ENCODE measurements at places on chromosomes 13 and 19.

DNA sequence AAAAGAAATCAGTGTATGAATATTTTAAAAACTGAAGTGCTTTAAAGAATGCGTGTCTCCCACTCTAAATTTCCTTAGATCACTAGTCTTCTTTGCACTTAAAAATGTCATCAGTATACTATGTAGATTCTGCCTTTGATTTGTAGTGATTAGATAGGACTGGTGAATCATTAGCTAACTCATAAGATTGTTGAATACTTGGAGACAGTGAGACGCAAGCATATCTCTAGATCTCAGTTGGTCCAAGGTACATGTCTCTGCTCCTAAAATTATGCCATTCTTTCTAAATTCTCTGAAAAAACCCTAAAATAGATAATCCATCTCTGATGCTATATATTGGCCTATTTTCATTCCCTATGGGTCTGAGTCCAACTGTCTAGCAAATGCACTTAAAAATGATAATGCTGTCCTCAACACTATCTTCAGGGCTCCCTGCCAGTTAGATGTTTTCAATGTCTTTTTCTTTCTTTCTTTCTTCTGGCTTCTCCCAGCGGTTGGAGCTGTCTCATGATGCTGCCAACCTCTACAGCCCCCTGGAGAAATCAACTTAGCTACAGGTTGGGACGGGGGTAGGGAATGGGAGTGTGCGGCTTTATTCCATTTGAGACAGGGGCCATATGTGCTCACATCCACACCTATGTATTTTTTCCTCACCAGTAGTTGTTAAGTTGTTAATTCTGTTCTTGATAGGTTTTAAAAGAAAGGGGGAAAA is 301.0 kb downstream of the NDFIP2 start:
- DNase-seq, result no peak

GRCh38 chr19:5665781-5666513 is 14.4 kb downstream of the MICOS13 start:
- DNase-seq, result no peak

GRCh38 chr13:42409075-42409474 is 137.1 kb downstream of the AKAP11 start:
- no peak for DNase-seq

GRCh38 chr13:59750860-59751259 is 412.9 kb downstream of the DIAPH3 start:
- DNase-seq, result no peak

DNA sequence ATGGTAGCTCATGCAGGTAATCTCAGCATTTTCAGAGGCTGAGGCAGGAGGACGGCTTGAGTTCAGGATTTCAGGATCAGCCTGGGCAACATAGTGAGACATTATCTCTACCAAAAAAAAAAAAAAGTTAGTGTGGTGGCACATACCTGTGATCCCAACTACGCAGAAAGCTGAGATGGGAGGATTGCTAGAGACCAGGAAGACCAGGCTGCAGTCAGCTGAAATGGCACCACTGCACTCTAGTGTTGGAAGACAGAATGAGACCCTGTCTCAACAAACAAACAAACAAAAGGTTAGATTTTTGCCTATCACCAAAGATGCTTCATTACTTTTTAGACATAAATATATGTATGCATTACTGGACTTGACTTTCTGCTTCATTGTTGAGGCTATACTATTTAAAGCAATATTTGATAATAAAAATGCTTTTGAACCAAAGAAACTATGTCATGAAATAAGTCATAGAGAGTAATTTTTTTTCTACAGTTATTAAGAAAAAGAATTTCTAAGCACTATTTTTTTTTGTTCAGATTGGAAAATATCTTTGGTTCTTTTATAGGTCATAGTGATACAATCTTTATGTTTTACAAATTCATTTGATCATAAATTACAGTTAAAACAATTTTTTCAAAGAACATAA is 1180.1 kb upstream of the ATXN8OS start:
- no peak for DNase-seq

GRCh38 chr13:22114630-22115311 is 443.9 kb downstream of the FGF9 start:
- DNase-seq, result peak; percentile 81

- DNase-seq, result no peak
These were observed at the start of gene KMT2B for GRCh38 chr19:35717665-35718344. Gene KMT2B, plus strand, starts transcription at chr19:35718003. Its CDS starts 16 bp downstream, at chr19:35718019.

GRCh38 chr19:2663920-2664571 is 38.4 kb downstream of the GNG7 start:
- DNase-seq, result peak; percentile 82

DNA sequence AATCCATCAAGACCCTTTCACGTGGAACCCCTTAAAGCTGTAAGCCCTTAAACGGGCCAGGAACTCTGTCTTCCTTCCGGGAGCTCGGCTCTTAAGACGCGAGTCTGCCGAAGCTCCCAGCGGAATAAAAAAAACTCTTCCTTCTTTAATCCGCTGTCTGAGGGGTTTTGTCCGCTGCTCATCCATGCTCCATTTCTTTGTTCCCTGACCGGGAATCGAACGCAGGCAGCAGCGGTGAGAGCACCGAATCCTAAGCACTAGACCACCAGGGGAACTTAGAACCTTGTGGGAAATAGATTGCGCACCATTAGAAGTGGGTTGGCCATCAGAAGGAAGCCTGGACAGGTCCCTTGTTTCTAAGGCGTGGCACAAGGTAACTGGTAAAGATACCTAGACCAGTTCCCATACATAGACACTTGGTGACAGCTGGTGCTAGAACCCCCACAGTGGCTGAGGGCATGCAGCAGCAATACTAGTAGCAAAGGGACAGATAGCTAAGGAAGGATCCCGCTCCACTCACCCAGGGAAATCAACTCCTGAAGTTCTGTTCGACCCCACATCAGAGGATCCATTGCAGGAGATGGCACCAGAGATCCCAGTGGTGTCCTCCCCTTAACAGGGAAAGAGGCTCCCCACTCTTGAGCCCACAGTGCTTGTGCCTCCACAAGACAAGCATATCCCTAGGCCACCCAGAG is 1.5 kb upstream of the RGCC start:
- DNase-seq, result no peak

DNA sequence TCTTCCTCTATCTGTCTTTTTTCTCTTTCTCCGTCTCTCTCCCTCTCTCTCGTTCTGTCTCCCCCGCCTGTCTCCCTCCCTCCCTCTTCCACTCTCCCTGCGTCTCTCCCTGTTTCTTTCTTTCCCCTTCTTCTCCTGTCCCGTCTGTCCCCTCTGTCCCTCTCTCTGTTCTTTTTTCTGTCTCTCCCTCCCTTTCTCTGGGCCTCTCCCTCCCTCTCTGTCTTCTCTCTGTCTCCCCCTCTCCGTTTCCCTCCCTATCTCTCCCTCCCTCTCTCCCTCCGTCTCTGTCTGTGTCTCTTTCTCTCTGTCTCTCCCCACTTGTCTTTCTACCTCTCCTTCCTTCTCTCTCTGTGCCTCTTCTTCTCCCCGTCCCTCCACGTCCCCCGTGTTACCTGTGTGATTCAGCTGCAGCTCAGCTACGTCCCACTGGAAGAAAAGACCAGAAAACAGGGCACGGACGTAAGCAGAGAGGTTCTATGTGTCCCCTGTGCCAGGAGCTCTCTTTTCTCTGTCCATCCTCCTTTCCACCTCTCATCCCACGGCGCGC is 1.2 kb downstream of the CD70 start:
- DNase-seq, result no peak

DNA sequence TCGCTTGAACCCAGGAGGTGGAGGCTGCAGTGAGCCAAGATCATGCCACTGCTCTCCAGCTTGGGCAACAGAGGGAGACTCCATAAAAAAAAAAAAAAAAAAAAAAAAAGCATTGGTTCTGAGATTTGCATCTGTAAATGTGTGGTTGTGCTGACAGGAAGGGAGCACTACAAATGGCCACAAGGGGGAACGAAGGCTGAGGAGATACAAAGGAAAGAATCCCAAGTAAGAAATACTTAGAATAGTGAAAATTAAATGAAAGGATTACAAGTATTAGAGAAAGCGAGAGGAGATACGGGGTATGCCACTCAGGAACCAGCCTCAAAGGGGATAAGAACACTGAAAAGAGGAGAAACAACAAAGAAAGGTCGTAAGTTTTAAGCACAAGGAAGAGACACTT is 284.9 kb downstream of the KLF12 start:
- peak; percentile 33 for DNase-seq

DNA sequence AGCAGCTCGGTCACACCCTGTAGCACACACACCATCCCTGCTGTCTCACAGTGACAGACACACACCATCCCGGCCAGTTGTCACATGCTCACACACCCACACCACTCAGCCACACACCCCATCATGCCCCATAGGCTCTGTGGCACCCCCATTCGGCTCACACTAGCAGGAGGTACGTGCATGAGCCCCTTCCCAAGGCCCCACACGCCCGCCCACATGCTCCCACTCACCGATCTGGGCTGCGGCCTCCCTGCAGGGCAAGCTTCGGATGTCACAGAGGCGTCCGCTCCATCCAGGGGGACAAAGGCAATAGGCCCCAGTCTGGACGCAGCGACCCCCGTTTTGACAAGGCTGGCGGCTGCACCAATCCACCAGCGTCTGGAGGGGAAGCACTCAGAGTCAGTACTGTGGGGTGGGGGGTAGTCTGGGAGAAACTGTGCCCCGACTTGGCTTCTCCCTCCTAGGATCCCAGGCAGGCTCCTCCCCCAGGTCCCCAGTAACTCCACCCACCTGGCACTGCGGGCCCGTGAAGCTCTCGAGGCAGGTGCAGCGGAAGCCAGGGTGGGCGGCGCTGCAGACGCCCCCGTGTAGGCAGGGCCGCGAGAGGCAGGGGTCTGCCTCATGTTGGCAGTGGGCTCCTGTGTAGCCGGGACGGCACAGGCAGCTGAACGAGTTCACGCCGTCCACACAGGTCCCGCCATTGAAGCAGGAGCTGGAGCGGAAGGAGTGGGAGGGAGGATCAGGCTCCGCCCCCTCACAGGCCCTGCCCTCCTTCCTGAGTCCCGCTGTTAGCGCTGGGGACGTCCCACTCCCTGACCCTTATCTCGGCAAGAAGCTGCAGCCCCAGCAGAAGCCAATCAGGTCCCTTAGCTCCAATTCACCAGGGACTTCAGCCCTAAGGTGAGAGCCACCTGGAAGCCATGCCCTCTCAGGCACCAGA is 20.1 kb downstream of the NOTCH3 start:
- DNase-seq, result no peak

DNA sequence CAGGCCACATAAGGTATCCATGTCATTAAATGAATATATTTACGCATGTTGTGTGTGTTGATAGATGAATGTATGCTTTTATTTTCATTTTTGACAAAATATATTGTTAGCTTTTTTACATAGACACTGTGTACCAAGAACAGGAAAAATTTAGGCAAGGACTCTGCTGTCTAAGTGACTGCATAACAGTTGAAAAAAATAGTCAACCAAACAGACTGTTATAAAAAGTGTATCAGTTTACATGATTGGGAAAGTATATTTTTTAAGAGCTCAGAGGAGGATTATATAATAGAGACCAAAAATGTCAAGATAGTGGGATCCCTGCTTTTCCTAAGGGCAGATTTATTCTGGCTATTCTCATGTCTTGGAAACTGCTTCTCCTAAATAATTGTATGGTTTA is 858.0 kb downstream of the SLITRK1 start:
- no peak for DNase-seq

DNA sequence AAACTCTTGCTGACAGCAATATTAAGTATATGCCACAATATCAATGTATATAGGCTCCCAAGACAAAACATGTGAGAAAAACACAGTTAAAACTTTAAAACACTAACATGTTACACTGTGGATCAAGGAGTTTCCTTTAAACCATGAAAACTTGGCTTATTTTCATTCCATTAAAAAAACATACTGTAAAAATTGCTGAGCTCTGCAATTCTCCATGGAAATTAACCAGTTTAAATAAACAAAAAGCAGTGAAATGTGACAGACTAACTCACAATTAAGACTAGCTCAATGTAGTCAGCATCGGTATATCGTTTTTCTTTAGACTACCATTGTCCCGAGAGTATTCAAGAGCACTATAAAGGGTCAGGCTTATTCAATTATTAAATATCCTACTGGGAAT is 930.5 kb upstream of the SLITRK1 start:
- DNase-seq, result no peak

DNA sequence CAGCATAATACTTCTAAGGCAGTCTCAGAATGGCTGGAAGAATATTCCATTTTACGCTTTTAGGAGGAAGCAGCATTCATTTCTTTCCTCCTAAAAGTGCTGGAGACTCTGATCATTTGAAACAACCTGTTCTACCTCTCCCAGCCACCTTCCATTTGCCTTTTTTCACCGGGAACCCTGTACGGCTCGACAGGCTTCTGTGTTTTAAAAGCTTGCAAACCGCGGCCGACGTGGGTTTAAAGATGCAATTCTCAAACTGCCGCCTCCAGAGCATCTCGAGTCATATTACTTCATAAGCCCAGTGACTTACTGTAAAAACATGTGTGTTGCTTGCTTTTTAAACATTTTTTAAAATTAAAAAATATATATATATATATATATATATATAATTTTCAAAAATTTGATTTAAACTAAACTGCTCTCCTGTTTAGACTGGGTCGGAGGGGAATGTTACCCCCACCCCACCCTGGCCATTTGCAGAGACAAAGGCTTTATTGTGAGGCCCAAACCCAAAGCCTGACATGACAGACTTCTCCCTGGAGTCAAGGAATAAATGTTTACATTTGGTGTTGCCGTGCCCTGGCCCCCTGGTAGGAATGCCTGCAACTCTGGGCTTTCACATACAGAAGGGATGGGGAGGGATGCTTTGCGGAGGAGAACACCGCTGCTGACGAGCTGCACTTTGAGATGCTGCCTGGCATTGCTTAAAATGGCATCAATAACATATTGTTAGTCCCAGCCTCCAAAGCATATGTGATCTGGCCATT is 30.4 kb downstream of the ZNF536 start:
- DNase-seq, result no peak

- no peak for DNase-seq
These were observed 1.3 kb upstream of the LAMP1 start for GRCh38 chr13:113295776-113296175.

GRCh38 chr13:23999424-23999823 is 102.1 kb upstream of the C1QTNF9B start:
- DNase-seq, result no peak

- no peak for DNase-seq
These were observed 10.8 kb upstream of the CCDC97 start for GRCh38 chr19:41299046-41299754.

DNA sequence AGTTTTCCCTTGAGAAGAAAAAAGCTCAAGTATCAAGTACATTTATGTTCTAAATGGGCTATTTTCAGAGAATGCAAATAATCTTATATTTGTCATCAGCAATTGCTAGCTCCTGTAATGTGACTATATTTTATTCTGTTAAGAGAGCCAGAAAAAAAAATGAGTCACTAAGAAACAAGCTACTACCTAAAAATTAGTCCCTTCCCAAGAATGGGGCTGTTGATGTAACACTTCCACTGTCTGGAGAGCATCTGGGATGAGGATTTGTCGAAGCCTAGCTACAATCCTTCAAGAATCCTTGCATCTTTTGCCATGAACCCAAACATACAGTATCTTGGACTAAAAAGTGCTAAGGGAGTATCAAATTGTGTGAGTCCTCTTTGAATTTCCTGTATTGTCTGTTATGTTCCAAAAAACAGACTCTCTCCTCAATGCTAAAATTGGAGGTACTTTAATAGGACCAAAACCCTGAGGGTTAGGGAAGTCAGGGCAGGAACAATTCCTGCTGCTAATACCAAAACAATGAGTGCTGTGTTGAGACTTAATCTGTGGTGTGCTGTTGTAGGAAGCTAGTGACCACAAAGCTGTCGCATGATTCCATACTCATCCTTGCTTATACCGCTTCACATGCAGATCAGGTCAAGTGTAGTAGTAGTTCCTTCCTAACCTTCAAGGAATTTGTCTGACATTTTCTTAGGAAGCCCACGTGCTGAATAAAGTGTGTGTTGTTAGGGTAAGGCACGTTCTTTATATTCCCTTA is 4.9 kb upstream of the ZC3H13 start:
- DNase-seq, result no peak

Measured in CD4-positive, alpha-beta T cell treated with Interleukin-1 beta for 1 hour (primary cell).